ENCODE measurements at places on chromosomes 7 and 10.

DNA sequence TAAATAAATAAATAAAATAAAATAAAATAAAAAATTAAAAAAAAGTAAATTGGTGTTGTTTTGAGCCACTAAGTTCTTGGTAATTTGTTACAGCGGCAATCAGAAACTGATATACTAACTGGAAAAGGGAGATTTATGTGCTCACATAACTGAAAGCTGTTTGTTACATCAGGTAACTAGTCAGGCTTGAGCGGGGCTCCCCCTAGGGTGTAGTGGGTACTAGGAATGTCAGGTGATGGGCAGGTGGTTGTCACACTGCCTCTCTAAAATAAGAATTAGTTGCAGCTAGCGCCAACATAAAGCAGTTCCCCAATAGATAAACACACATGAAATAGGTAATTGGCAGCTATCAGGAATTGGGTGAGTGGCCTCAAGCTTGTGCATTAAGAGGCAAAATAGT, 1336.9 kb downstream of the XPNPEP1 start:
- DNase-seq: no peak

DNA sequence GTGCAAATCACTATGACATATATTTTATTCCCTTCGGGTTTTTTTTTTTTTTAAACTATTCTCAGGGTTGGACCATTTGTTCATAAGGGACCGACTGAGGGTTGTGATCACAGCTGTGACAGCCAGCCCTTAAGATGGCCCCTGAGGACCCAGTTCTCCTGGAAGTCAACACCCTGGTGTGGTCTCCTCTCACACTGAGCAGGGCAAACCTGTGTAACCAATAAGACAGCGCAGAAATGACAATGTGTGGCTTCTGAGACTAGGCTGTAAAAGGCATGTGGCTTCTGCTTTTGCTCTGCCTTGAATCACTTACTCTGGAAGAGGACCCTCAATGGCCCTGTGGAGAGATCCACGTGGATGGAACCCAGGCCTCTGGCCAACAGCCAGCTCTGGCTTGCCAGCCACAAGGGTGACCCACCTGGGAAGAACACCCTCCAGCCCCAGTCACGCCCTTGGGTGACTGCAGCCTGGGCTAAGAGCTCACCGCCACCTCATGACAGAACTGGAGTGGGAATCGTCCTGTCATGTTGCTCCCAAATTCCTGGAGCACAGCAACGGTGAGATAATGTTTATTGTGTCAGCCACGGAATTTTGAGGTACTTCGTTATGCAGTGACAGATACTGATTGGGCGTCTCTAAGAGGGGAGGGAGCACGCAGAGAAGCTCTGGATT, 127.1 kb downstream of the CLEC2L start:
- DNase-seq: no peak

GRCh38 chr10:119241066-119241465, 33.7 kb downstream of the GRK5 start:
- no peak for DNase-seq

DNA sequence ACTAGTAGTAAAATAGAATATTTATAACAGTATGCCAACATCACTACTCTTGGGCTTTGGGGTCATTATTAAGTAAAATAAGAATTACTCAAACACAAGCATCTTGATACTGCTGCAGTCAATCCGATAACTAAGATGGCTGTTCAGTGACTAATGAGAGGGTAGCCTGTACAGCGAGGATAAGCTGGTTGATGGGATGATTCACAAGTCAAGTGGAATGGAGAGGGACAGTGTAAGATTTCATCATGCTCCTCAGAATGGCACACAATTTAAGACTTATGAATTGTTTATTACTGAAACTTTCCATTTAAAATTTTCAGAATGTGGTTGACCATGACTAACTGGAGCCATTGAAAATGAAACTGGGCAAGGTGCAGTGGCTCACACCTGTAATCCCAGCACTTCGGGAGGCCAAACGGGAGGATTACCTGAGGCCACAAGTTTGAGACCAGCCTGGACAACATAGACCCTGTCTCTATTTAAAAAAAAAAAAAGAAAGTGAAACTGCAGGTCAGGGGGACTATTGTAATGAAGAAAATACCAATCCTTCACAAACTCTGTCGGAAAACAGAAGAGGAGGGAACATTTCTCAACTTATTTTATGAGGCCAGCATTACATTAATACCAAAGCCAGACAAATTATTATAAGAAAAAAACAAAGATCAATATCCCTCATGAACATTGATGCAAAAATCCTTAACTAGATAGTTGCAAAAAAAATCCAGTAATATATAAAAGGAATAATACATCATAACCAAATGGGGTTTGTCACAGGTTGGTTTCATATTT, 11.2 kb downstream of the AVL9 start:
- DNase-seq: no peak

DNA sequence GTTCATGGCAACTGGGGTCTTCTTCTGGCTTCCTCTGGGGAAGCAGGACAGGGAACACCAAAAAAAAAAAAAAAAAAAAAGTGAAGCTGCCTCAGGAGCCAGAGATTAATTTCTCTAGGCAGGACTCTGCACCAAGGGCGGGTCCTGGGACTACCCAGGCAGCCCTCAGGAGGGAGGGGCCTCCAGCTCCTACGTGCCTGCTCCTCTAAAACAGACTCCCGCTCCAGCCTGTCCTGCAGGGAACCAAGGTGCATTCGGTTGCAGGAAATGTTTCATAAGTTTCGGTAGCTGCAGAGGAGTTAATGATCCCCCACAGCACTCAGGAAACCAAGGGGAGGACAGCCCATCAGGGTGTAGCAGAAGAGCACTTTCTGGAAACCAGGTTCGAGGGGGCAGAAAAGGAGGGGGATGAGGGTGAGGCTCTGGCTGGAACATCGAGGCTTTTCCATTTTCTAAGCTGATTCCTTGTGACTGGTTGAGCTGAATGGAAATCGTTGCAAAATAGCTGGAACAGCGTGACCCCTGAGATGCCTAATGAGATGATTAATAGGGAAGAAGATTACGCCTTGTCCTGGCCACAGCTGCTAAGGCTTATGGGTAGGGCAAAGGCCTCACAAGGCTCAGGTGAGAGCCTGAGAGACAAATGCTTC, 84.2 kb downstream of the STRA8 start:
- DNase-seq: no peak

DNA sequence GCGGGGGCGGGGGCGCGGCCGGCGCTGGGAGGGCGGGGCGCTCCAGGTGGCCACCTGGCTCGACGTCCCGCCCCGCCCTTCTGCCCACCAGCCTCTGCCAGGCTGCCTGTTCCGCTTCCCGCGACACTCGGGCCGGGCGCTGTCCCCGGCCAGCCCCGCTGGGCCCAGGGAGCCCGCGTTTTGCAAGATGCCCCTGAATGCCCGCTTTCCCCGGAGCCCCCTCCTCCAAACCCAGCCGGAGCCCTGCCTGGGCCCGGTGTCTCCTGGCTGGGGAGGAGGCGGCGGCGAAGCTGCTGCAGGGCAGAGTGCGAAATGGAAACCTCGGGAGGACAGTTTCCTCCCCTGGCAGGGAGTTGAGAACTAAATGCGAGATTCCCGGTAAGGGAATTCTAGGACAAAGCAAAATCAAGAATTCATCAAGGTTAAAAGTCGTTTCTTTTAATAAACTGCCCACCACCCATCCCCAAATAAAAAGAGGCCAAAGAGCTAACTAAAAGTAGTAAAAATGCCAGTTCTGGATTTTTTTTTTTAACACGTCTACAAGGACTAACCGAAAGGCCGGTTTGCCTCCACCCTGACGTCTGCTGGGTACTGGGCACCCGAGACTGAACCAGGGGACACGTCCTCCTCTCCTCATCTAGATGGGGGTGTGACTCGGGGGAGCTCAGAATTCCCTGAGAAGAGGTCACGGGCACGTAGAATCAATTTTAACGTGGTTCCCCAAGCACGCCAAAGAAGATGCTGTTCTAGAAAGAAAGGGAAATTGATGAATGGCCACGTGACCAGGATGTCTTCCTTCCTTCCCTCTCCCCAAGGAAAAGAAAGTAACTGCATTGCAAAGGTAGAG, 200.4 kb upstream of the NFE2L3 start:
- DNase-seq: no peak

DNA sequence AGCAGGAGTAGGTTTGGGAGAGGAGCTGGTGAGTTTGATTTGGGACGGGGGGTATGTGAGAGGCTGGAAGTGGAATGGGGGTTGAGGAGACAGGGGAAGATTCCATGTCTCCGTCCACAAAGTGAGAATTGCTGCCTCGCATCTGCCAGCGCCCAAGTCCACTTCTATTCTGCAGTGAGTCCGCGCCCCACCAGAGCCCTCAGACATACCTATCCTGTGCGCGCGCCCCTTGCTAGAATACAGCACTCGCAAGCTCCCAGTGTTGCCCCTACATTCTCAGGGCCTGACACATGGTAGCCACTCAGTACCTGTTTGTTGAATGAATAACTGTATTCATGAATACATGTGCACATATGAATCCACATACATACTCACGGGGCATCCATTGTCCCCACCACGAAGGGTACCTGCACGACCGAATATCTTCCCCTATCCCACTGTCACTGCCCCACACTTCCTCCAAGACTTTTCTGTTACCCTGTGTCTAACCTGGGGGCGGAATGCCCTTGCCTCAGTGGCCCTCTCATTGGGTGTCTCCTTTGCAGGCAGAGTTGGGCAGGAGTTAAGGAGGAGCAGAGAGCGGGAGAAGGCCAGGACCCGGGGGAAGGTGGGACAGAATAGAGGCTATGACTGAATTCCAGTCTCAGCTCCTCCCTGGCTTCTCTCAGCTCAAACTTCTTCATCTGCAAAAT, 19.9 kb downstream of the POLL start:
- no peak for DNase-seq

- DNase-seq: peak; percentile 36
These were observed 36.1 kb downstream of the UBTD1 start for GRCh38 chr10:97534746-97535367.

GRCh38 chr7:128347647-128348097, 4.0 kb upstream of the RBM28 start:
- DNase-seq: peak; percentile 52

- DNase-seq: no peak
These were observed 447 bp upstream of the GPAM start for GRCh38 chr10:112184052-112184371.

- no peak for DNase-seq
These were observed 58.7 kb downstream of the ITGA8 start for GRCh38 chr10:15660990-15661389.

DNA sequence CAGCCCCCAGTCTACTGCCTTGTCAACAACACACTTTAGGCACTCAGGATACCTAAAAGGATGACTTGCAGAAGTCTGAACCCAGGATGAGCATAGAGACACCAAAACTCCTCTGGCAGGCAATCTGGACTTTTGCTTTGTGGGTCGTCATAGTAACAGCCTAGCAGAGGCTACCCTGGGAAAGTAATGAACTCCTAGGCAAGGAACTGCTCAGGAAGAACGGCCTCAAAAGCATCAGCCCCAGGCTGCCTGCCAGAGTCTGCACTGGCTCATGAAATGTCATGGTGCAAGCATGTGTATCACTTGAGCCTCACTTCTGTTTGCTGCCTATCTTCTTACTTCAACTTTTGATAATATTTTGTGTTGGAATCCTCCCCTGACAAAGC, 715.1 kb downstream of the GRID1 start:
- DNase-seq: no peak
